ENCODE measurements at places on chromosomes 1 and 21. TPM values are rescaled to one million over a fixed set of nuclear protein-coding genes. Genes with fewer than 3 reads are reported as not detected.

GRCh38 chr1:47439819-47440598 is 2.2 kb downstream of the FOXD2 start:
- H3K4me3 ChIP-seq, result no peak overlapping the region
- no peaks in the 10 kb centered on the region for H3K27me3 ChIP-seq
- peaks cover 15% of the 10 kb centered on the region for H3K4me1 ChIP-seq

- H3K27ac ChIP-seq, result no peak overlapping the region
- H3K36me3 ChIP-seq, result no peaks in the 10 kb centered on the region
- H3K4me3 ChIP-seq, result no peak overlapping the region
- H3K4me1 ChIP-seq, result no peaks in the 10 kb centered on the region
These were observed 70.7 kb downstream of the TRABD2B start for GRCh38 chr1:47926461-47926999.

- no peaks in the 10 kb centered on the region for H3K4me1 ChIP-seq
- no peak overlapping the region for H3K27ac ChIP-seq
- H3K4me3 ChIP-seq, result no peak overlapping the region
These were observed 9.1 kb downstream of the CELA2A start for GRCh38 chr1:15465674-15466073.

FABP3 gene
- total RNA-seq, result not detected
